ENCODE measurements at places on chromosomes 1 and 21.
A peak's percentile ranks its signal among the peaks of the same experiment; 100 is the strongest.

GRCh38 chr1:203271018-203271743 is 34.1 kb upstream of the BTG2 start:
- DNase-seq = peak; percentile 38

- peak; percentile 67 for DNase-seq
Measured at GRCh38 chr1:20493839-20494608, 8.0 kb upstream of the CAMK2N1 start.

GRCh38 chr1:63758791-63759190 is 15.0 kb upstream of the ROR1 start:
- no peak for DNase-seq

GRCh38 chr21:42336054-42336453 is 14.7 kb downstream of the TFF2 start:
- no peak for DNase-seq

- DNase-seq = no peak
Measured at GRCh38 chr1:223401873-223402789, 8.9 kb downstream of the CCDC185 start.

- no peak for DNase-seq
Measured at GRCh38 chr1:1123581-1124507, 8.0 kb upstream of the C1orf159 start.

Data from activated naive CD4-positive, alpha-beta T cell (primary cell).